ENCODE measurements at places on chromosomes 7 and 10. TPM values are rescaled to one million over a fixed set of nuclear protein-coding genes. Genes with fewer than 3 reads are reported as not detected.

DNA sequence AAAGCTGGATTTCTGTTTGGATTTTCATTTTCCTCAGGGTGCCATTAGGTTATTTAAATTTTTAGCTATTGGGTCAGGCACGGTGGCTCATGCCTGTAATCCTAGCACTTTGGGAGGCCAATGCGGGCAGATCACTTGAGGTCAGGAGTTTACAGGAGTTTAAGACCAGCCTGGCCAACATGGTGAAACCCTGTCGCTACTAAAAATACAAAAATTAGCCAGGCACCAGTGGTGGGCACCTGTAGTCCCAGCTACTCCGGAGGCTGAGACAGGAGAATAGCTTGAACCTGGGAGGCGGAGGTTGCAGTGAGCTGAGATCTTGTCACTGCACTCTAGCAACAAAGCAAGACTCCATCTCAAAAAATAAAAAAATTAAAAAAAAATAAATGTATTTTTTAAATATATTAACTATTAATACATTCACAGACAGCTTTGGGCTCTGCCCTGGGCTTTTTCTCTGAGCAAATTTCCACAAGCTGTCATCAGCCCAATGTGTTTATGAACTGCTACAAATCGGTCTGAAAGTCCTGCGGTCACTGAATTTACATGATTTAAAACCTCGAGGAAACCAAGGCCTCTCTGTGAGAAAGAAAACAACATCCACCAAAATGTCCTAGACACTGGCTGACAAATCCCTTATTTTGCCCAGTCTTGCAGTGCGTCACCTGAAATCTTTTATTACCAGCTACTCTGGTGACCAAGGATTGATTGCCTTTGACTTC, 19.2 kb upstream of the PLEKHS1 start:
- no peak for DNase-seq

- no peak for DNase-seq
These were observed 139.6 kb downstream of the CDH23 start for GRCh38 chr10:71536332-71536731.

GRCh38 chr7:47940088-47941013, 7.9 kb downstream of the PKD1L1 start:
- peak; percentile 80 for DNase-seq

DNA sequence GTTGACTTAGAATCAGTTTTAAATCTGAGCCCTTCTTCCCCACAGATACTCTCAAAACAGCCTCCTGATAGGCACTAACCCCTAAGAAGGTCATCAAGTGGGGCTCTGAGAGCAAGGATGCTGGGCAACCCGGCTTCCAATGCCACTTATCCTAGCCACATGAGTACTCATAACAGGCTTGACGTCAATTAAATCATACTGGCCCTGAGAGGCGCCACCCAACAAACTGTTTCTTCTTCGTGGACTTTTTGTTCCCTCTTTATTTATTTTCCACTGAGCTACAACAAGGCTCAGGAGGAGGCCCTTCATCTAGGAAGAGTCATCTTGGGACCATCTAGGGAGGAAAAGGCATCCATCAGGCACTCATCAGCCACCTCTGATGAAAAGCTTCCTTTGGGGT, 255.9 kb downstream of the KCNMA1 start:
- no peak for DNase-seq

- no peak for DNase-seq
These were observed 110.2 kb downstream of the PTEN start for GRCh38 chr10:87973635-87974034.

GRCh38 chr7:131157530-131158243, 170.0 kb upstream of the MKLN1 start:
- DNase-seq, result no peak

DNA sequence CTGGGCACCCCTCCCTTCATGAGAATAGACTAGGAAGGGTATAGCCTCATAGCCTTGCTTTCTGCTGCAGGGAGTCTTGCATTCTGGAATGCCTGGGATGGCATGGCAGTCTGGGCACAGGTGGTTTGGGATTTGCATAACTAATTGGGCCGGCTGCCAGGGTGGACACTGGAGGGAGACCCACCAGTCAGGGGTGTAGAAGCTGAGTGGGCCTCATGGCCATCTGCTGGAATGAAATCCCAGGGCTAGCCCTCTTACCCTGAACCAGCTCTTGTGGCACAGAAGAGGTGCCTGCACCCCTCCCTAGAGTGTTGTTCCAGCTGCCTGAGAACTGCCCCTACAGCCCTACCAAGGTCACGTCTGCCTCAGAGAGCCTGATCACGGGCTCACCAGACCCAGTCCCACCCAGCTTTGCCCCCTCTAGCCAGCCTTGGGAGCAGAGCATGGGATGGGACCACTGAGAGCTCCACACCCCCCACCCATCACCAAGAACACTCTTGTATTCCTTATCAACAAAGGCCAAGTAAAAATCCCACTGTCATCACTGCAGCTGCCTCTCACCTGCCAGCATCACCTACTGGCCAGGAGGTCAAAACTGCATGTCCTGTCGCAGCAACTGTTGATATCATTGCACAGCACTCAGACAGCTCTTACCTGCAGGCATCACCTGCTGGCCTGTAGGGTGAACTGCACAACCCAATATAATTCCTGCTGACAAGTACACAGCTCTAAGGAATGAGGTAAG, 148.9 kb downstream of the ZEB1 start:
- no peak for DNase-seq

- DNase-seq, result no peak
These were observed 115.3 kb downstream of the PTPN20 start for GRCh38 chr10:47026301-47027107.

- no peak for DNase-seq
These were observed 687 bp upstream of the DKK1 start for GRCh38 chr10:52313256-52313932.

TMEM196 gene
- not detected for total RNA-seq

DNA sequence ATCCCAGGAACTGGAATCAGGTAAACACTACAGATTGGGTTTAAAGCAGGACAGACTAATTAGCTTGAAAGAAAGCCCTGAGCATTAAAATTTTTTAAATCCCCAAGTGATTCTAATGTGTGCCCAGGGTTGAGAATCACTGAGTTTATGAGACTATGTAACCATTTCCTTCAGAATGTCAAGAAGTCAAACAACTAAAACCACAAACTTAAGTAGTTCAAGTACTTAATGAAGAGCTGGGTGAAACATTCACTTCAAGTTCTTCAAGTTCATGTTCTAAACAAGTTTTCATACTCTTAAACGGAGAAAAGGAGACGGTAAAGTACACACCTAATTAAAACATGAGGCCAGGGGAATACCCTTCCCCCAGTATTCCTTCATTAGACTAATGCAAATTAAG, 28.2 kb upstream of the TLL2 start:
- no peak for DNase-seq

DNA sequence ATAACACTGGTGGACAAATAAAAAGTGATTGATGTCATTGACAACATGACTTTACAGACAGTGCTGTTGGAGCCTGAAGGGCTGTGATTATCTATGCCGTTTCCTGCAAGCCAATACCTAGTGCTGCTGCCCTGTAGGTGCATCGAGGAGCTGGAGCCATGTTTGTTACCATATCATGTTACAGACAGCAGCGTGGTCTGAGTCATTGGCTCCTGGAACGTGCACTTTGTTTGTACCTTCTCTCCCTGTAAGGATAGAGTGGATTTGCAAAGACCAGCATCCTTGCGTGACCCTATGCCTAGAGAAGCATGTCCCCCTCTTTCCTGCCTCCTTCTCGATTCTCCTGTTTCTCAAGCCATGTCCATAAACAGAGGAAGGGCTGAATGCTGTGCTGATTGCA, 597.2 kb downstream of the TYW1 start:
- DNase-seq, result no peak

CCDC71L gene
- 9.3 TPM for total RNA-seq

DNA sequence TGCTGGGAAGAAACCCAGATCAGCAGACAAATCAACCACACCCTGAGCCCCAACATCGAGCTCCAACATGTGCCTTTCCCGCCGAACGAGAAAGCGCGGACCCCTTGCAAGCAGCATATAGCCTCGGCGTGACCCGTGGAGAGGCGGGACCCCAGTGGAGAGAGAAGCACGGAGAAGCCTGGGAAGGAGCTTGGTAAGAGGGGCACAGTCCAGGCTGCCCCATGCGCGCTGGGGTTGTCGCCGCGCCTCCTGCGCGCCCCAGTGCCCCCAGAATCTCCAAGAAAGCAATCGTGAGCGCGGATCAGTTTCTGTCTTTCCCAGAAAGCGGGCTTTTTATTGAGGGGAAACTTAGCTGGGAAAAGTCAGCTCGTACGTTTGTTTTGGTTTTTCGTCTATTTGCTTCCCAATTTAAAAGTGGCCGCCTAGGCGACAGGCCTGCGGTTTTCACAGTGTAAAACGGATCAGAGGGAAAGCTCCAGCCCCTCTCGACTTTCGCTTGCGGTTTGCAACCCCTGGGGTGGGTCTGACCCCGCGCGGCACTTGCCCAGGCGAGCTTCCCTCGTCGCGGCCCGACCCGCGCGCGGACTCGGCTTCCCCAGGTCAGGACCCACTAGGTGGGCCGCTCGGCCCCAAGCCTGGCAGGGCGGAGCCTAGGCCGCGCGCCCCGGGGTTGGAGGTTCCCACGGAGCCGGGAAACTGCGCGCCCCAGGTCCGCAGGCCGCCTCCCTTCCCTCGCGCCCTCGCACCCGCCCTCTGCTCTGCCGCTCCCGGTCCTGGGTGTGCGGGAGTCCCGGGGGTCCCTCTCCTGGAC, 31.1 kb downstream of the SKIDA1 start:
- peak; percentile 85 for DNase-seq

- no peak for DNase-seq
These were observed 9.5 kb upstream of the BTBD16 start for GRCh38 chr10:122261584-122261983.

- DNase-seq, result no peak
These were observed 65.2 kb upstream of the TM9SF3 start for GRCh38 chr10:96651998-96652431.

LLCFC1 gene
- total RNA-seq, result not detected

- peak; percentile 77 for DNase-seq
These were observed 41.1 kb downstream of the CCDC3 start for GRCh38 chr10:12960334-12960898.

PTPN20 gene
- total RNA-seq, result 26.6 TPM

GRCh38 chr7:94481279-94481678, 28.3 kb upstream of the CASD1 start:
- DNase-seq, result no peak

PIK3CG gene
- total RNA-seq, result 2.3 TPM

GNAT3 gene
- not detected for total RNA-seq

DNA sequence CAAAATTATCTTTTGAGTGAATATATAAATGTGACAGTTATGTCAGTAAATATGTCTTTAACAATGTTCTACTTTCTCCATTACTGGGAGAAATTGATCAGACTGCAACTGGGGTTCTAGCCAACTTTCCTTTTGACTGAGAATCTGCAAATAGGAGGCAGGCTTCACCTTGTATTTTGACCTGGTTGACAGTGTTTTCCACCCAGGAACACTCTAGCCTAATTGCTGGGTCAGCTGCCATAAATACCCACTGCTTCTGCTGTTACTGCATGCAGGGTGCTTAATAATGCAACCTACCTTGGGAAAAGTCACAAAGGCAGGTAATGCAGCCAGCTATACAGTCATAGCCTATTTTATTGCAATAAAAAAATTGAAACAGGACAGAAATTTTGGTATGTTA, 319.0 kb downstream of the DGKB start:
- no peak for DNase-seq

- no peak for DNase-seq
These were observed 202.9 kb upstream of the PITRM1 start for GRCh38 chr10:3375505-3375904.

- DNase-seq, result peak; percentile 67
These were observed 220.3 kb downstream of the PHTF2 start for GRCh38 chr7:78018641-78019446.

TAS2R4 gene
- total RNA-seq, result 0.34 TPM

GRCh38 chr7:142885311-142886230, at the start of gene TRPV6:
Gene TRPV6, minus strand, starts transcription at chr7:142885745.
- DNase-seq, result no peak

- no peak for DNase-seq
These were observed 37.3 kb upstream of the TMEM248 start for GRCh38 chr7:66883716-66884115.

GRCh38 chr10:35503578-35503977, 101.6 kb upstream of the GJD4 start:
- DNase-seq, result no peak

GRCh38 chr7:132386201-132386681, 190.0 kb downstream of the PLXNA4 start:
- DNase-seq, result peak; percentile 86

DNA sequence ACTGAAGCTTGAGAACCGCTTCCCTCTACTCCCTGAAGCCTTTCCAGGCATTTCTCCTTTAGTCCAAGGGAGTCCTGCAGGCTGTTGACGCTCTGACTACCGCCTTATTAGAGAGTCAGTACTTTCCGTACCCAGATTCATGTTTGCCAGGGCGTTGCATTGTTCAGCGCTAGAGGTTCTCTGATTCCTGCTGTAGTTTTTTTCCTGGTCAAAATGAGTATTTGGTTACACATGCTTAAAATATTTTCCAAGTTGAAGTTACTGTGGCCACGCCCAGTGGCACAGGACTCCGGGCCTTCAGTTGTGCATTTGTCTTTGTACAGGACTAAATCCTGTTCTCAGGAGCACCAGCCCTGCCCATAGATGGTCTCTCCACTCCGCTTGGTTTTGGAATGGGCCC, 7.9 kb downstream of the MTURN start:
- peak; percentile 61 for DNase-seq

PRKCQ gene
- total RNA-seq, result 0.25 TPM

C7orf33 gene
- not detected for total RNA-seq
